ENCODE measurements at places on chromosomes 12 and 14.
A peak's percentile ranks its signal among the peaks of the same experiment; 100 is the strongest.

DNA sequence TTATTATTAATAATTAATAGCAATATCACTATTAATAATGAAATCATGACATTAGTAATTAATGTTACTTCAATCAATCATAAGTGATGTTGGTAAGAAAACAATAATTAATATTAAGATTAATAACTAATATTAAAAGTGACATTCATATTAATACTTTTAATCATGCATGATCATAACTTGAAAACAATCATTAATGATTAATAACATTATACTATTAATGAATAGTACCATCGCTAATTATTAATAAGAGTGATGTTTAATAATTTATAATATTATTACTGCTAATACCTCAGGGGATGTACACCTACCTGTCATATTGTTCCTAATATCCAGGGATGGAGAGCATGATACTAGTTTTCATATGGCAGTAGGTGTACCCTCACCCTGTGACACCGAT, 10.0 kb upstream of the CLEC6A start:
- DNase-seq = no peak

- peak; percentile 82 for DNase-seq
These were observed 6.1 kb downstream of the CCDC184 start for GRCh38 chr12:48189331-48190125.

- DNase-seq = no peak
These were observed 86.9 kb downstream of the ATP23 start for GRCh38 chr12:58028294-58028693.

GRCh38 chr12:46455648-46456352, 83.2 kb upstream of the SLC38A2 start:
- no peak for DNase-seq

- no peak for DNase-seq
These were observed 44.4 kb upstream of the PPP2R5C start for GRCh38 chr14:101716956-101717662.

DNA sequence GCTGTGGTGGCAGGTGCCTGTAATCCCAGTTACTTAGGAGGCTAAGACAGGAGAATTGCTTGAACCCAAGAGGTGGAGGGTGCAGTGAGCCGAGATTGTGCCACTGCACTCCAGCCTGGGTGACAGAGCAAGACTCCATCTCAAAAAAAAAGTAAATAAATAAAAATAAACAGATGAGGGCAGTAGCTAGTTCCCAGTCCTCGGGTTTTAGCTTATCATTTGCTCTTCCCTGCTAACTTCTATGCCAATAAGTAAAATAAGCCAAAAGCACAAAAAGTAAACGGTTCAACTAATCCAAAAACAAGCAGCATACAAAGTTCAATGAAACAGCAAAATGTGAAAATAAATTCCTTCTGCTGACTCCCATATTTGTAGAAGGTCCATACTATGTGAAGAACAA, 133.0 kb upstream of the TMCC3 start:
- no peak for DNase-seq

DNA sequence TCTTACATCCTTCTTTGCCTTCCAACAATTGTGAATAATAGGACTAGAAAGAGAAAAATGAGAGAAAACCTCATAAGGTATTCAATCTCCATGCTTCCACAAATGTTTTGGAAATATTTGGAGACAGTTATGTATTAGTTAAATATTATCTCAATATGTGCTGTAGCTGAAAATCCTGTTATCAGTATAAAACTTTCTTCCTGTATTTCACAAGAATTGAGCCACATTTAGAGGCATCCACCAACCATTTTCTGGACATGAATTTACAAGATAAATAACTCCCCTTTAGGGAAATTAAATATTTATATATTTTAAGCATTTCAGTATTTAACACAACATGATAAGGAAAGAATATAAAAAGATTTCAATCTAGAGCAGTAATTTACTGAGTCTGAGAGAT, 200.3 kb downstream of the GPHN start:
- DNase-seq = no peak

- no peak for DNase-seq
These were observed 8.9 kb upstream of the SPTLC2 start for GRCh38 chr14:77625360-77625759.

DNA sequence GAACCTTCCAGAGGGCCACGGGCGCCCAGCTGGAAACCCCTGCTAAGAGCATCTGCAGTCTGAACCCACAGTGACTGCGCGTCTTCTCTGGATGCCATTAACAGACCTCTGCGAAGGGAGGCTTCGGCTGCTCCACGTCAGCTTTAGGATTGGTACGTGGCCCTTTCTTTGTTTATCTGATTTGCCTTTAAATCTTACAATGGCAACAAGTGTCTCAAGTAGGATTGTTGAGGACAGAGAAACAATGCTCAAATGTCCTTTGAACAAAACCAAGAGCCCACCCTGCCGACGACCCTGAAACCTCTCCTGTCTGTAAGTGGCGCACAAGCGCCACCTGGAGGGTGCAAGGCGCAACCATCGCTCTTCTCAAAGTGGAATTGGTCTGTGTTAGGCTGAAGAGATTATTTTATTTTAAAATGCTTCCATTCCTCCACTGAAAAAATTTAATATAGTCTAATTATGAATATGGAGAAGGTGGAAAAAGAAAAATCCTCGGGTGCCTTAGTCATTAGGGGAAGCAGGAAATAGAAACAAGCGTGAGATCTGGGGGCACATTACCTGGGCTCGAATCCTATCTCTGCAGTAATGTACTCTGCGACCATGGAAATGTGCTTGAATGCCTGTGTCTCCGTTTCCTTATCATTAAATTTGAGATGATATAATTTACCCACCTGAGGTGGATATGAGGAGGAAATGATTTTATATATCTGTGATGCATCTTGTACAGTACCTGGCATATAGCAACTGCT, 82.6 kb upstream of the PTPRB start:
- peak; percentile 30 for DNase-seq

GRCh38 chr14:34781242-34781641, 66.8 kb upstream of the CFL2 start:
- DNase-seq = no peak

DNA sequence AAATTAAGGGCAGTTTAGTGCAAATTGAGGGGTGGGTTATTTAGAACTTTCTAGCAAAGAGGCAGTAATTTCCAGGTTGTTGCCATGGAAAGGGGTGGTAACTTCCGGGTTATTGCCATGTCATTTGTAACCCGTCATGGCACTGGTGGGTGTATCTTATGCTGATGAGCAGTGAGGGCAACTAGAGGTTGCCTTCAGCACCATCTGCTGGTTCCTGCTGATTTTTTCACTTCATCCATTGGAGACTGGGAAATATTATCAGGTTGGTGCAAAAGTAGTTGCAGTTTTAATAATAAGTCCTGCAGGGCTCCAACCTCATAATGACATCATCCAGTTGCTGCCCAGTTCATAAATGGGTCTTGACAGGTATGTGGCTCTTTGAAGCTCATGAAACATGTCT, 24.4 kb upstream of the SERPINA4 start:
- DNase-seq = no peak
